ENCODE measurements at places on chromosomes 16 and 17. TPM values are rescaled to one million over a fixed set of nuclear protein-coding genes. Genes with fewer than 3 reads are reported as not detected.

DNA sequence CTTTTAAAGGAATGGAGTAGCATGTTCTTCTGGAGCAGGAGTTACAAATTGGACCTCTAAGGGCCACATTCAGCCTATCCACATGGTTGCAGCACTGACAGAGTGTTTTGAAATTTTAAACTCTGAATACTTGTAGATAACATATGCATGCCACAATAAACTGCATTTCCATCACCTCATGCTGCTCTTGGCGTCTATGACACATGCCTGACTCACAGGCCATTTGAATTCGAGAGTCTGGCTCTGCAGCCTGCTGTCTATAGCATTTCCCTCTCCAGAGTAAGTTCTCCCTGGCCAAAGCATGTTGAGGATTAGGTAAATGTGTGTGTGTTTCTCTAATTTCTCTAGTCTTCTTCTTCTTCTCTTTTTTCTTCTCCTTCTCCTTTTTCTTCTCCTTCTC, 28.7 kb upstream of the MYOCD start:
- peak; percentile 85 for DNase-seq

TMC5 gene
- total RNA-seq, result 0.33 TPM

- DNase-seq, result no peak
Observed at GRCh38 chr17:70238646-70239045, 69.3 kb downstream of the KCNJ2 start.

C17orf78 gene
- not detected for total RNA-seq

GRCh38 chr16:11699234-11699894, 31.1 kb downstream of the SNN start:
- DNase-seq, result no peak

- no peak for DNase-seq
Observed at GRCh38 chr17:534071-534691, 180.5 kb downstream of the VPS53 start.

DNA sequence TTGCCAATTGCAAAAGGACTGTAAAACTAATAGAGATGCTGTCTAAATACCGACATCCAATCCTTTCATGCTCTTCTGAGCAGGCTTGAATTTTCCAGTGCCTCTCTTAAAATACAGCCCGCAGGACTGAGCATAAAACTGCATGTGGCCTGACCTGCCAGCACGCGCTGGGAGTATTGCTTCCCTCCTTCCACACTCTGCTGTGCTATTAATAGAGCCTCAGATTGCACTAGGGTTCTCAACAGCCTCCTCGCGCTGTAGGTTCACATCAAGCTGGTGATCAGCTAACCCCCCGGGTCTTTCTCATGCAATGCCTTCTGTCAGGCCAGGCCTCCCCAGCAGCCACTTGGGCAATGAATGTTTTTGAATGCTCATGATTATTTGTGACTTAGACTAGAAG, 14.2 kb upstream of the MSI2 start:
- no peak for DNase-seq

DNA sequence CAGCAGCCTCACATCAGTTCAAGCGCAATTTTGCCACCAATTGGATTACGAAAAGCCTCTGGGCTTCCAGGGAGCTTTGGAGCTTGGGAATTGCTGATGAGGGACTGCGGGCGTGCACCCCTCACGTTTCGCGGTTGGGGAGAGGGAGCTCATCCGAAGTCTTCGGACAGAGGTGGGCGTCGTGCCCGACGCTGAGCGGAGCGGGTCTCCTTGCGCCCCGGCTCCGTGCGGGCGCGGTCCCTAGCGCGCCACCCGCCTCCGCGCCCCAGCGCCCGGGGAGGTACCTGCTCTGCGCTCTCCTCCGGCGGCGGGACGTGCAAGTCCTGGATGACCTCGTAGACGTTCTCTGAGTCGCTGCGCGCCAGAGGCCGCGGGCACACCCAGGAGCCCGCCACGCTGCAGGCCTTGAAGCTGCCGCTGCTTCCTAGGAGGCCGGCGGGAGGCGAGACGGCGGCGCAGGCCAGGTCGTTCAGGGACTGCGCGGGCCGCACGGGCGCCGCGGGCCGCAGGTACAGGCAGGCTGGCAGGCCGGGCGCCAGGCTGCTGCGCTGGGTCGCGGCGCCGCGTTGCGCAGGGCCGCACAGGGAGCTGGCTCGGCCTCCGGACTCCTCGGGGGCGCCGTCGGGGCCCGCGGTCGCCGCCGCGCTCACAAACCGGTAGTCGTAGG, 3.2 kb downstream of the ARHGAP27 start:
- no peak for DNase-seq

GRCh38 chr17:13004336-13004735, 13.5 kb downstream of the ELAC2 start:
- no peak for DNase-seq

ZNF594 gene
- total RNA-seq, result 10.5 TPM

WNT9B gene
- not detected for total RNA-seq

KRTAP4-4 gene
- not detected for total RNA-seq

- DNase-seq, result no peak
Observed at GRCh38 chr16:27959914-27960313, 103.6 kb downstream of the GSG1L start.

NPTX1 gene
- 0.07 TPM for total RNA-seq

- DNase-seq, result no peak
Observed at GRCh38 chr17:17035490-17035889, 6.8 kb upstream of the MPRIP start.

DNA sequence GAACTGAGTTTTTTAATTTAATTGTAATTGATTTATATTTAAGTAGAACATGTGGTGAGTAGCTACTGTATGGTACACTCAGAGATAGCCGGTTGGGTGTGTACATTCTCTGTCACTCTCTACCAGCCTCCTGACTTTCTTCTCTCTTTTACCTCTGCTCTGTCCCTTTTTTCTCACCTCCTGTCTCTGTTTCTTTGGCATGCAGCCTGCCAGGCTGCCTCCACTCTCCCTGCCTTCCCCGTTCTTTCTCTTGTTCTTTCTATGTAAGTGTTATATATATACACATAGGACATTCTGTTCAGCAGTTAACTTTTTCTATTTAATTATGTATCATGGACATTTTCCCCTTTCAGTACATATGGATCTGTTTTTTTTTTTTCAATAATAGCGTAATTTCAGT, 50.8 kb downstream of the MRTFB start:
- no peak for DNase-seq

GRCh38 chr17:45573924-45574770, 83.6 kb upstream of the PLEKHM1 start:
- DNase-seq, result no peak

GRCh38 chr17:57853695-57854094, 3.9 kb upstream of the MRPS23 start:
- DNase-seq, result no peak

DNA sequence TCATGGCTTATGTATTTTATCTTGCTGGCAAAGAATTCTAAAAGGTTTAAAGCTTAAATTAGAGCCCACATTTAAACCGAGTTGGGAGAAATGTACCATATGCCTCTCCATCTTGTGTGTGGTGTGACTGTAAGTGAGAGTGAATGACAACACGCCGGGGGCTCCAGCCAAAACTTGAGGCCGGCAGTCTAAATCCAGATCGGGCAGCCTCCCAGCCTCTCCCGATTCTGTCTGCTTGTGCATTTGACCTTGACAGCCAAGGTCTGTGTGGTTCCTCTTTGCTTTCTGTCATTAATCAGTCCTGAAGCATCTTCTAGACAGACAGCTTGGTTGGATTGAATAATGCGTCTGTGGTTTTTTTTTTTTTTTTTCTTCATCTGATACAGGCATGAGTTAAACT, 1093.2 kb upstream of the EEF2KMT start:
- DNase-seq, result no peak

DNA sequence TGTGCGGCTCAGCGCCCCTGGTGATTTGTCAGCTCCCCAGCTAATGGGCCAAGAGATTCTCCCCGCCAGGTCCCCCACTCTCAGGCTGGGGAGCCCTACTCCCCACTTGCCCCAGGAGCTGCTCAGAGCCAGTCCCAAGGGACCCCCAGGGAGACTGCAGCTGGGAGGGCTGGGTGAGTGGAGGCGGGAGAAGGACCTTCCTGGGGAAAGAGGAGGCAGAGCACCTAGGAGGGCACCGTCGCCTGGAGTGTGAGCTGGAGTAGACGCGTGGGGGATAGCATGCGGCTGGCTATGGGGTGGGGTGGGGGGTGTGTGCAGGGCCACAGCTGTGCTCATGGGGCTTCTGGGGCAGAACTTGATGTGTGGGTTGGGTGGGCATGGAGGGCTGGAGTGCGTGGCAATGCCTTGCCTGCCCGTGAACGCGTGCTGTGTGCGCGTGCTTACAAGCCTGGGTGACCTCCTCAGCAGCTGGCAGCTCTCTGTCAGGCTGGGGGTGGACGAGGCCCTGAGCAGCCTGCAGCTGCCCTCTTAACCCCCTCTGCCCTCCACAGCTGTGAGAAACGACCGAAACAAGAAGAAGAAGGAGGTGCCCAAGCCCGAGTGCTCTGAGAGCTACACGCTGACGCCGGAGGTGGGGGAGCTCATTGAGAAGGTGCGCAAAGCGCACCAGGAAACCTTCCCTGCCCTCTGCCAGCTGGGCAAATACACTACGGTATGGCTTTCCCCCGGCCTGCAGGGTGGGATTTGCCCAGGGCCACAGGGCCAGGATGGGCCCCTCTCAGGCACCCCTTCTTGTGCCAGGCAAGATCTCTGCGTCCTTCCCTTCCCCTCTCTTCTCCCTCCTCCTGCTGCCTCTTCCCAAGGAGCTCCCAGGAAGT, 12.9 kb downstream of the GJD3 start:
- no peak for DNase-seq

- DNase-seq, result no peak
Observed at GRCh38 chr17:57354673-57355072, 98.3 kb downstream of the MSI2 start.

DNA sequence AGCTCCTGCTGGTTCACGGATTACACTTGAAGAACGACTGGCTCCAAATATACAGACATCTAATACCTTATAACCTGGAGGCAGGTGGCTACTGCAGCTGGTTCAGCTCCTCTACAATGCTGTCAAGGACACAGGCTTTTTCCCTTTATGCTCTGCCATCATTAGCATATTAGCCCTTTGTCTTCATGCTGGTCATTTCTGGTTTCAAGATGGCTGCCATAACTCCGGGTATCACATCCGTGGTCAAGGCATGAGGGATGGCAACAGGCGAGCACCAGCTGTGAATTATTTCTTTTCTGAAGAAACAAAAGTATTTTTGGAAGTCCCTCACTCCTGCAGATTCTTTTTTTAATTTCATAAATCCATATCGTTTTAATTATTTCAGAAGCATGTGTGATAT, 124.3 kb upstream of the MED13 start:
- no peak for DNase-seq

GRCh38 chr17:70517816-70518215, 348.5 kb downstream of the KCNJ2 start:
- no peak for DNase-seq

ADORA2B gene
- 6.6 TPM for total RNA-seq

CCDC200 gene
- not detected for total RNA-seq

DNA sequence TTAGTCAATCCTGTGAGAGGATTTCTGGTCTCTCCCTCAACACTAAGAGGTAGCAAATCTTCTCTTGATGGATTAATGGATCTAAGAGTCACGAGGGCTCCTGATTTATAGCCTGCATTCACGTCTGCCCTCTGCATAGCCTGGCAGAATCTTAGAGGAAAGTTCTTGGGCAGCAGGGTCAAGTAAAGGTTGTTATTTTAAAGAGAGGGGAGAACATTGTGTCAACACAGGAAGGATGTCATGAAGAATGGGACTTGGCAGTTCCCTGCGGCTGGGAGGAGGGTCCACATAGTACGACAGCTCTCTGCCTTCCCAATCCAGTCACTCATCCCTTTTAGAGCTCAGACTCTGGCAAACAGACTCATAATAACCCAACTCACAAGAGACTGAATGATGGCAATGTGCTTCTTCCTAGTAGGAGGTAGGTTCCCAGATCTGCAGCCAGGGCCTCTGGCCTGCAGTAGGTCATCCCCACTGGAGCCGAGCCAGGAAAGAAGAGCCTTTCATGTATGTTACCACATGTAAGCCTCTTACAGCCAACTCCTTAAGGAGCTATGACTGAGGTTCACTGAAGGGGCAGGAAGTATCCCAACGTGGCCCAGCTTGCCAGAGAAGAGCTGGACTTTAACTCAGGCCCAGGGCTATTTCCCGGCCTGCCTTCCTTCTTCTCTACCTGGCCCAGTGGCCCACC, 25.4 kb upstream of the RPTOR start:
- DNase-seq, result no peak

DNA sequence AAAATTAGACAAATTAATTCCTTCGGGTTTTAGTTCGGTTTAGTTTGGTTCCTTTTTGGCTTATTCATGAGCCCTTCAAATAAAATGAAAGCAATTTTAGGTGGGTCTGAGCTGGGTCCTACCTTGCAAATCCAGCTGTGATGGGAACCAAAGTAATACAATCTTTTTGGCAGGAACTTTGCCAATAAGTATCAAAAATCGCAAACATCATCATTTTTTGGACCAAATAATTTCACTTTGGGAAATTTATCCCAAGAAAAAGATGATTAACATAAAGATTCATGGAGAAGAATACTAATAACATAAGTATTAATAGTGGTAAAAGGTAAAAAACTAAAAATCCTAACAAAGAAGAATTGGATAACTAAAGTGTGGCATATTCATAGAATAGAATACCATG, 67.8 kb upstream of the MYOCD start:
- DNase-seq, result no peak

SETD6 gene
- 32.1 TPM for total RNA-seq

CD300H gene
- total RNA-seq, result not detected

GRCh38 chr16:79305074-79305473, 295.5 kb downstream of the MAF start:
- DNase-seq, result no peak

DNA sequence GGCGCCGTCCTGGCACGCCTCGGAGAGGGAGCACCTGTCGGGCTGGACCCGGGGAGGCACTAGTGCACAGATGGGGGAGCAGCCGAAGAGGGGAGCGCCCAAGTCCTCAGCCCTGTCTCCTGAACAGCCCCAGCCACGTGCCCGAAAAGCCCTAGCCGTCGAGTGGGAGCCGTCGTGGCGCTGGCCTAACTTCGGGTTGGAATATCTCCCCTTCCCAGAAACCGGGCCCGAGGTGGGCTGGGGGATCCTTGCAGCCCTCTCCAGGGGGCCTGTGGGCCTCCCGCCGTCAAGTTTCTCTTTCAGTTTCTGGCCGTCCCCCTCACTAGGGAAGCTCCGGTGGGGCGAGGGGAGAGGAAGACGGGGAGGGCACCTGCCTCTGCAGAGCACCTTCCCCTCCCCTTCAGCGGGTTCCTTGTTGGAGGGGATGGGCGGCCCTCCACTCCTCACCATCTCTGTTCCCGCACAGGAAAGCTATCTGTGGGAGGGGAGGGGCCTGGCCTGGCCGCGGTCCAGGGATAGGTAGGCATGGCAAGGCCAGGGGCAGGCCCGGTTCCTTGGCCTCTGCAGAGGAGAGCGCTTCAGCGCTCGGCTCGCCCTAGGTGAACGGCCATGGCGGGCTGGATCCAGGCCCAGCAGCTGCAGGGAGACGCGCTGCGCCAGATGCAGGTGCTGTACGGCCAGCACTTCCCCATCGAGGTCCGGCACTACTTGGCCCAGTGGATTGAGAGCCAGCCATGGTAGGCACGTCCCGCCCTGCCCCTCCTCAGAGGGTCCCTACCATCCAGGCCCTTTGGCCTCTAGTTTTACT, 709 bp downstream of the STAT5A start:
- no peak for DNase-seq

KRT14 gene
- total RNA-seq, result not detected

- no peak for DNase-seq
Observed at GRCh38 chr17:36931697-36932382, 5.4 kb upstream of the LHX1 start.

- DNase-seq, result no peak
Observed at GRCh38 chr16:66446737-66447136, 19.6 kb downstream of the BEAN1 start.

UBE2G1 gene
- 57.3 TPM for total RNA-seq

Data from kidney epithelial cell (primary cell).